ENCODE measurements at places on chromosomes 12 and 14.

DNA sequence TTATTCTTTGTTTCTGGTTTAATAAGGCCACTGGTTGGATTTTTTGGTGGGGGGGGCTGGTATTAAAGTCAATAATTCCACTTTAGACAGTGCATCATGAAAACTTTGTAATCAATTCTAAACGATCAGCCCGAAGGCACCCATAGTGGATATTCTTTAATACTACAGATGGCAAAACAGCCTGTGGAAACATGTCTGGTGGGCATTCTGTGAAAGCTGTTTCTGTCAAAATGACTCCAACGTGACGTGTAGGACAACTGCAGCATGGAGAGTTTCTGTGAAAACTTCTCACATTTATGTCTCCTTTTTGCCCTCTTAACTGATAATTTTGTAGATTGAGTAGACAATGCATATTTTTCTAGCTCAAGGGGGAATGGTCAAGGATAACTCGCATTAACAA is 185.8 kb upstream of the FLRT2 start:
- DNase-seq: no peak

- DNase-seq: no peak
Observed at GRCh38 chr14:69615121-69615495, 3.7 kb downstream of the SUSD6 start.

DNA sequence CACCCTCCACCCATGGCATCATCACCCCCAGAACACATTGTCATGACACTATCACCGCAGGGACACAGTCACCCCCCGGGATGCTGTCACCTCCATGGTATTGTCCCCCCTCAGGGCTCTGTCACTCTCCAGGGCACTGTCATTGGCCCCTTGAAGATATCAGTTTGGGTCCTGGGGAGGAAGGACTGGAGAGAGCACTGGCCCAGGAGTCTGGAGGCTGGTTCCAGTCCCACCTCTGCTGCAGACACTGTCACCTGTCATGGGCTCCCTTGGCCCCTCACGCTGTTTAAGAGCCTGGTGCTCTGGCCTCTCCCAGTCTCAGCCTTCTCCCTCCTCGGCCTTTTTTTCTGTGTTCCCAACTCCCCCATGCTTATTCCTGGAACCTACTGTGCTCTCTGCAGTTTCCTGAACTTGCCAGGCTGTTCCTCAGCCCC is 31.9 kb downstream of the SERPINA3 start:
- DNase-seq: no peak

- DNase-seq: no peak
Observed at GRCh38 chr14:77043984-77044485, 15.5 kb upstream of the IRF2BPL start.

- DNase-seq: no peak
Observed at GRCh38 chr12:95859344-95859816, 628 bp downstream of the SNRPF start.

GRCh38 chr12:60172266-60173211 is 576.7 kb downstream of the SLC16A7 start:
- DNase-seq: no peak

DNA sequence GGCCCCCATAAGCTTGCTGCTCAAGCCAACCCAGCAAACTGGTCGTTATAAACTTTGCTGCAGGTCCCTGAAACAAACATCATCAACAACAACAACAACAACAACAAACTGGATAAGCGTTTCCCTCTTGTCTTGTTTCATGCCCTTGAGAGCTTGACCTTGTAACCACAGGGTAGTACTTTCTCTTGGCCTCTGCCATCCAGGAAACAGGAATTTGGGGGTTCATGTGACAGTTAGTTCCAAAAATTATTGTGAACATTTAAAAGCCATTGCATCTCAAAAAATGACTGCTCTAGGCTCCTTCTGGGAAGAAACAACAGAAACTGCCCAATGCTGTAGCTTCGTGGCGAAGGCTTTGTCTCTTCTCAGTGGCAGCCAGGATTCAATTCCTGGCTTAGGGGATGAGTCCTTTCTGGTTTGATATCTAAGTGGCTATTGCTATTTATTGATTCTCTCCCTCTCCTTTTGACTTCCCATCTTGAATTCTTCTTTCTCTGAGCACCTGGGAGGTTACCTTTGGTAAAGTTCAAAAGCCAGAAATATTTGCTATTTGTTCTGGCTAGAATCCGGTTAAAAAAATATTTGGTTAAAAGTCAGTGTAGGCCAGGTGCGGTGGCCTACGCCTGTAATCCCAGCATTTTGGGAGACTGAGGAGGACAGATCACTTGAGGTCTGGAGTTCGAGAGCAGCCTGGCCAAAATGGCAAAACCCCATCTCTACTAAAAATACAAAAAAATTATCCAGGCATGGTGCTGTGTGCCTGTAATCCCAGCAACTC is 52.0 kb upstream of the CPM start:
- no peak for DNase-seq

DNA sequence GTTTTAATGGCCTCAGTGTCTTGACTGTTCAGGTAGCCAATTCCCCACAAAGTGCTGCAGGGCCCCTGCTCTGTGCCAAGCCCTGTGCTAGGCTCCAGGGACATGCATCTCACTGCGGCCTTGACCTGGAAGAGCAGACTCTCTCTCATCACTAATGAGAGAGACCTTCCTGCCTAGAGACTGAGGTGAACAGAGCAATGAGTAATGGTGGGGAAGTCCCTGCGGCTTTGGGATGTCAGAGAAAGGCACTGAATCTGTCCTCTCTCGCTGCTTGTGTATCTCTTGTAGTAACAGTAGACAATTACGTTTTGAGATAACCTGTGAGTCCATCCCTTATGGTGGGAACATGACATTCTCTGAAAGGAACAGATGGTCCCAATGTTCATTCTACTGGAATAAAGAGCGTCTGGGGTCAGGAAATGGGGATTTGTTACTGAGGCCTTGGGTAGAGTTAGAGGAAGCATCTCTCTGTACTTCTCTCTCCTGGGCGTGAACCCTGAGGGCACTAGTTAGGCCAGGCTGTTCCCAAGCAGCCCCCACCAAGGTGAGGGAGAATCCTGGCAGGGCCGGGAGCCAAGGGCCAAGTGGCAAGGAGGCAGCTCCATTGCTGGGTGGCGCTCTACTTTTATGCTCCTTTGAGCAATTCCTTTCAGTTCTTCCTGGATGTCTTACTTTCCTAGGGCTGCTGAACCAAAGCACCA is 13.5 kb downstream of the NFATC4 start:
- no peak for DNase-seq

- DNase-seq: no peak
Observed at GRCh38 chr12:132827763-132828703, 636 bp downstream of the GOLGA3 start.

DNA sequence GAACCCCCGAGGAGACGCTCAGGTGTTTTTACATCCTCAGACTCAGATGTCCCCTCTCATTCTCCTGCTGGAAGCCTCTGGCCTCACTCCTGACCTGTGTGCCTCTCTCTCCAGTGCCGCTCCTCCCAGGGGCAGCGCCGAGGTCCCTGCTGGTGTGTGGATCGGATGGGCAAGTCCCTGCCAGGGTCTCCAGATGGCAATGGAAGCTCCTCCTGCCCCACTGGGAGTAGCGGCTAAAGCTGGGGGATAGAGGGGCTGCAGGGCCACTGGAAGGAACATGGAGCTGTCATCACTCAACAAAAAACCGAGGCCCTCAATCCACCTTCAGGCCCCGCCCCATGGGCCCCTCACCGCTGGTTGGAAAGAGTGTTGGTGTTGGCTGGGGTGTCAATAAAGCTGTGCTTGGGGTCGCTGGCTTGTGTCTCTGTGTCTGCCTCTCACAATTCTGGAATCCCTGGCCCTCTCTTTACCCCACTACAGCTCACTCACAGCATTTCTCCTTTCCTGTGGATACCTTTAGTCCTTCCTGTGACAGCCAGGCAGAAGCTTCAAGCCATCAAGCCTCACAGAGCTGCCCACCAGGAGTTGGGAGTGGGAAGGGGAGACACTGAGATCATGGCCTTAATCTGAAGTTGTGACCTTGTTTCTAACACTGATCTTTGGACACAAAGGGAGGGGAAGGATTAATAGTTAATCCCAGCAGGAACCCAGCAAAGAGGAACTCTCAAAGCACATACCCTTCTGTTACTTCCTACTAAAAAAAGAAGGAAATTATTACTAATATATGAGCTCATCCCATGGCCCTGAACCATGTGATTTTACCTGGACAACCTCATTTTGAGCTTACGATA is 1.1 kb upstream of the SOAT2 start:
- no peak for DNase-seq

DNA sequence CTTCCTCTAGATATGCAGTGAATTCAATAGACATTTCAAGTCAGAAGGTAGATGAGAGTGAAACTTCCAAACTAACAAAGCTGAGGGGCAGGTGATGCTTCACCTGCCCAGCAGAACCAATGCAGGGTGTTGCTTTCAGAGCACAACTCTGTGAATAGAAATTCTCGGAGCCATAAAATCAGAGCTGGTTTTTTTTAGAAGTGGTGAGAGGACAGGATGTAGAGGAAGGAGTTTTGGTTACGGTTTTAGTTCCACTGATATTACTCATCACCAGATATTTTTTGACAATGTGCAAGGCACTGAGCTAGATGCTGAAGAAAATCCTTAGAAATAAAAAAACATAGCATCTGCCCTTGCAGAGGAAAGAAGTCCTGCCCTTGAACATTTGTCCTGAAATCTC is 62.2 kb downstream of the BMP4 start:
- no peak for DNase-seq

DNA sequence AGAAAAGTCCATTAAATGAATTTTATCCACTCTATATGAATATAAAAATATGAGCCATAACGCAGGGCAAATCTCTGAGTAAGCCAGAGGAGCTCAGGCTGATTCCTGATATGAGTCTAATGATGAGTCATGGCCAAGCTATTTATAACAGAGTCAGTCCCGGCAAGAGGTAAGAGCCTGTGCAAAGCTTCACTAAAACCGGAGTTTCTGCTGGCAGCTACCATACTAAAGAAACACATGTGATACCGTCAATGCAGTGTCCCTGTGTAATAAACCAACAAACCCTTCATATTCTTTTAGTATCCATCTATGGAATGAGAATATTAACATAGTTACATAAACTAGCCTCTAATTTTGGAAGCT is 319.4 kb downstream of the KCNC2 start:
- no peak for DNase-seq

- DNase-seq: no peak
Observed at GRCh38 chr14:88326352-88327103, 3.5 kb upstream of the KCNK10 start.

DNA sequence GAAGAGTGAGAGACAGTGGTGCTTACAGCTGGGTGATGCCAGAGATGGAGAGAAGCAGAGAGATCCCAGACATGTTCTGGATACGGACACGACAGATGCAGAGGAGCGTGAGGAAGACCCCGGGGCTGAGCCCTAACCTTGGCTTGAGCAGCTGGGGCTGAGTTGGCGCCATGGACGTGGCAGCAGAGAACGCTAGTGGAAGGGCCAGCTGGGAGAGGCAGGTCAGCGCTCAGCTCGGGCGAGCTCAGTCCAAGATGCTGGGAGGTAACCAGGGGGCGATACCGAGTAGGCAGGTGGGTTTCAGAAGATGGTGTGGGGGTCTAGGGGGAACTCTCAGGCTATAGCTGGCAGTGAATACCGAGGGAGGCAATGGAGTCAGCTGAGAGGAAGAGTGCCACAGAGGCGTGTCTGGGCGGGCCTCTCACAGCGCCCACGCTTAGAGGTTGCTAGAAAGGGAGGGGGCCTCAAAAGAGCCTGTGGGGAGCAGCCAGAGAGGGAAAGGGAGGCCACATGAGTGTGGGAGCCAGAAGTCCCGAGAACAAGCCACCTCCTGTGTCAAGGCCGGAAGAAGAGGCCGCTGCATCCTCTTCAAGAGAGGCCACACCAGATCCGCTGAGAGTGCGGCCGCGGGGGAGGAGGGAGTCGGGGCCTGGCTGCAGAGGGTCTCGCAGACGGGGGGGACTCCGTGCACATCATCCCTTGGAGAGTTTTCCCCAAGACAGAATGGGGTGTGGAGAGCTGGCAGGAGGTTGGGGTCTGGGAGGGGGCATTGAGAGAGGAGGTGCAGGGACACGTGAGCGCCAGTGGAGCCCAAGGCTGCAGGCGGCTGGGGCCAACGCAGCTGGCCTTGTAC is 57.0 kb upstream of the DIO3 start:
- DNase-seq: no peak

DNA sequence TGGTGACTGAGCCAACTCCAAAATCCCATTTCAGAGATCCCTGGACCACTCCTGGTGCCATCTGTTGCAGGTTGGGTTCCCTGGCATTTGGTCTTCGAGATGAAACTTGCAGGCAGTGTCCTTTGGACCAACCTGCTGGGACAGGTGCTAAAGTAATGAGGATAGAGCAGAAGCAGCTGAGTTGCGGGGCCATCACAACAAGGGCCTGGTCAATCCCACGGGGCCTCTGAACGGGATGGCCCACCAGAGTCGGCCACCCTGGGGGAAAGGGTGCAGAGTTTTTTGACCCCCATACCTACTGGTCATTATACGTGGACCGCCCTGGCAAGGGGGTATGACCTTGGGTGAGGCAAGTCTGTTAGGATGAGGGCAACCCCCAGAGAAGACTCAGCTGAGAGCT is 39.3 kb downstream of the DLK1 start:
- DNase-seq: no peak

GRCh38 chr12:116247377-116247776 is 30.1 kb downstream of the MED13L start:
- no peak for DNase-seq

- no peak for DNase-seq
Observed at GRCh38 chr12:34393821-34394150, 371.5 kb downstream of the ALG10 start.

GRCh38 chr14:86221000-86221399 is 691.1 kb downstream of the FLRT2 start:
- DNase-seq: no peak

GRCh38 chr12:92615703-92616102 is 87.1 kb upstream of the PLEKHG7 start:
- DNase-seq: no peak

DNA sequence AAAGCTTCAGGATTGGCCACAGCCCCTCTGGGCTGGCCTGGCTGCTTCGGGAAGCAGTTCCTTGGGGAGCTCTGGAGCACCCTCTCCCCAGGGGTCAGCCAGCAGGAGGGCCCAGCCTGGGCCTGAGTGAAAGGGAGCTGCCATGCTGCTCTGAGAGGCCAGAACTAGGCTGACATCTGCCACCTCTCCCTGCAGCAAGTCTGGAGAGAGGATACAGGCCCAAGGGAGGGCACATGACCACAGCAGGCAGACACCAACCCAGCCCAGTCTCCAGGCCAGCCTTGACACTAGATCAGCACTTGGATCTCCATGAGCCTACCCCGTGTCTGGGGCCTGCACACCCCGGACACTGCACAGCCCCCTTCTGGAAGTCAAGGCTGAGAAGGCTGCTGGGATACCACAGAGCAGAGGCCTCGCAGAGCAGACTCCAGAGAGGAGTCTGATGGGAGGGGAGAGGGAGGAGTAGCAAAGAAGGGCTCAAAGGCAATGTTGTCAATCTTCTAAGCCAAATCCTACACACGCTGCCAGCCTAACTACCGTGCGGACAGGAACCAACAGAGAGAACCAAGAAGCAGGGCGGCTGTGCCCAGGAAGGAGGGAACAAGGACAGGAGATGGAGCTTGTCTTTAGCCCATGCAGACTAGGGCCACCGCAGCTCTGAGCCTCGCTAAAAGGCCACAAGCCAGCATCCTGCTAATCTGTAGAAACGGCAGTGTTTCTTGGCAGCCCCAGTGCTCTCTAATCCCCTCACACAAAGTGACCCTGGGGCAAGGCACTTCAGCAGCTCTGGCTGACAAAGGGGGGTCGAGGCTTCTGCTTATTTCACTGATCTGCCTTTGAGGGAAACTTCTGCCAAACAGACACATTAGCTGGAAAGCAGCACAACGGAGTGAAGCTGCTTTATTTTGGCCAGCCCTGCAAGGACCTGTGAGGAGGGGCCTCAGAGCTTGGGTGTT is 12.9 kb downstream of the COL2A1 start:
- DNase-seq: no peak

GRCh38 chr12:122964439-122965257 is 1.6 kb downstream of the ABCB9 start:
- no peak for DNase-seq

- no peak for DNase-seq
Observed at GRCh38 chr12:108896336-108896735, 16.4 kb downstream of the DAO start.
